MG63 (cell line): ENCODE measurements at places on chromosomes 13 and 19.

DNA sequence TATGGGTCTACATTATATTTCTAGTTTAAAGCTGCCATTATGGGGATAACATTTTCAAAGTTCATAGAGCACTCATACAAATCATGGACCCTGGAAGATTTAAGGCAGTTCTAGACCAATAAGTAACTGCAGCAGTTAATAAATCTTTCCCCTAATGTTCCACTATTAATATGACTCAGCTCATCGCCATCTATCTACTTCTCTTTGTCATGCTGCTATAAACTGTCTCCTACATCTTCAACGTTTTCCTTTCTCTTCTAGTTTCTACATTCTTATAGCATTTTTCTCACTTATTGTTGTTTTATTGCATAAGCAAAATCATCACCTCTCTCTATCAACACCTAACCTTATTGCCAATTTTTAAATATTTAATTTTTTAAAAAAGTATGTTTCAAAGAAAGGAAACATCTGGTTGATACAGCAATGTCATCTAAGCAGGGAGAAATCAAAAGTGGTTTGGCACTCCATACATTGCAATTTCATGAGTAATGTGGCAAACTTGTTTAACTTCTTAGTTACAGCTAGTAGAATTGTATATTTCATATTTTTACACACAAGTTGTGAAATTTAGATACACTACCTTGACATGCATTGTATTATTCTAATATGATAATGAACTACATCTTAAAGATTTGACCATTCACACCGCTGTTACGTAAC is 1500.4 kb upstream of the MIR17HG start:
- DNase-seq = no peak

- no peak for DNase-seq
Observed at GRCh38 chr13:19573120-19573716, 11.9 kb upstream of the TPTE2 start.

DNA sequence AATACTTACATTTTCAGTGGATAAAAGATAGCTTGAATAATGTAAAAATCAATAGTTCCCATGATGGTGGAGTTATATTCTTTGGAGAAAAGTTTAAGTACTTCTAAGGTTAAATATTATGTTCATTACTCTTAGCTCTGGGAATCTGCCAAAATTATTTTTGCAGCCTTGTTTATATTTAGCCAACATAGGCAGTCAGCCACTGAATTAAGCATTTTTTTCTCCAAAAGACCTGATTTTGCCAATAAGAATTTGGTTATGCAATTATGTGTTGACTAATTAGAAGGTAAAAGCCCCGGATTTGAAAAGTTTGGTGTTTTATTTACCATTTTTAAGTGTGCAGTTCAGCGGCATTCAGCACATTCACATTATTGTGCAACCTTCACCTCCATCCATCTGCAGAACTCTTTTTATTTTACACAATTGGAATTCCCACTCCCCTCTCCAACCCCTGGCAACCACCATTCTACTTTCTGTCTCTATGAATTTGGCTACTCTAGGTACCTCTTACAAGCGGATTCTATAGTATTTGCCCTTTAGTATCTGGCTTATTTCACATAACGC is 90.1 kb upstream of the C1QTNF9B start:
- DNase-seq = no peak

GRCh38 chr13:27113436-27113835 is 58.2 kb downstream of the USP12 start:
- no peak for DNase-seq

DNA sequence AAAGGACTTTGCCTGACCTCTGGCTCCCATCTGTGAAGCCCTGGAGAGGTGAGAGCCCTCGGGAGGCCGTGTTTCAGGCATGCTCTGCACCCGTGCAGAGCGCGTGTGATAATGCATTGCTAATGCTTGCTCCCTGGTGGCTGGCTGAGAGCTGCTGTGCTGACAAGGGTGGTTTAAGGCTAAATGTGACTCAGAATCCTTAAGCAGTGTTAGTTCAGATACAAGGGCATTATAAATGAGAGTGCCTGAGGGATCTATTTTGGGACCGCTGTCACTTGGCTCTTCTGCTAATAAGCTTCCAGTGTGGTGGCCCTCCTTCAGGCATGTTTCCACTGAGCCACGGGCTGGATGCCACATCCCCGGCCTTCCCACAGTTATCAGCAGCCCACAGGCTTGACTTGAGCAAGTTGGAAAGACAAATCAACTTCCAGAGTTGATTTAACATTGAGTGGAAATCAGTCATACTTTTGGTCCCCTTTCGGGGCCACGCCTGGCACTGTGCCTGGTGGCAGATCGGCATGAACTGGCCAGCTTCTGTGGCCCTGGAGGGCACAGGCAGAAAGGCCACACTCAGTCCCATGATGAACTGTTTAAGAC is 17.0 kb downstream of the ALOX5AP start:
- DNase-seq = no peak

GRCh38 chr13:30832845-30833332 is 73.2 kb upstream of the MEDAG start:
- DNase-seq = peak; percentile 32

DNA sequence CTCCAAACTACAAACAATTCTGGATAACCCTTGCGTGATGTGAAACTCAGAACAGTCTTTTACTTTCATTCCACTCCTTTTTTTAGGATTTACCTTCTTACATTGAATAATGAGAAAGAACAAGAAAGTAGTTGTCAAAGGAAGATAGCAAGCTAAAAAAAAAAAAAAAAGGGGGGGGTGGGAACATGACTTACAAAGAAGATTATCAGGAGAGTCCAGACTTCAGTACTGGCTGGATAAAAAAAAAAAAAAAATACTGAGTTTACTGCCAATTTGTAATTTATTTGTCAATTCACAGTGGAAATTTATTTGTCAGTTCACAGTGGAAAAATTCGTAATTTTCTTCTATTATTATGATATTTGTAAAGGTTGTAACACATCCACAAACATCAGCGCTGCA is 792.4 kb upstream of the SLITRK5 start:
- DNase-seq = no peak

GRCh38 chr19:28294395-28294794 is 918.6 kb downstream of the UQCRFS1 start:
- DNase-seq = peak; percentile 61

DNA sequence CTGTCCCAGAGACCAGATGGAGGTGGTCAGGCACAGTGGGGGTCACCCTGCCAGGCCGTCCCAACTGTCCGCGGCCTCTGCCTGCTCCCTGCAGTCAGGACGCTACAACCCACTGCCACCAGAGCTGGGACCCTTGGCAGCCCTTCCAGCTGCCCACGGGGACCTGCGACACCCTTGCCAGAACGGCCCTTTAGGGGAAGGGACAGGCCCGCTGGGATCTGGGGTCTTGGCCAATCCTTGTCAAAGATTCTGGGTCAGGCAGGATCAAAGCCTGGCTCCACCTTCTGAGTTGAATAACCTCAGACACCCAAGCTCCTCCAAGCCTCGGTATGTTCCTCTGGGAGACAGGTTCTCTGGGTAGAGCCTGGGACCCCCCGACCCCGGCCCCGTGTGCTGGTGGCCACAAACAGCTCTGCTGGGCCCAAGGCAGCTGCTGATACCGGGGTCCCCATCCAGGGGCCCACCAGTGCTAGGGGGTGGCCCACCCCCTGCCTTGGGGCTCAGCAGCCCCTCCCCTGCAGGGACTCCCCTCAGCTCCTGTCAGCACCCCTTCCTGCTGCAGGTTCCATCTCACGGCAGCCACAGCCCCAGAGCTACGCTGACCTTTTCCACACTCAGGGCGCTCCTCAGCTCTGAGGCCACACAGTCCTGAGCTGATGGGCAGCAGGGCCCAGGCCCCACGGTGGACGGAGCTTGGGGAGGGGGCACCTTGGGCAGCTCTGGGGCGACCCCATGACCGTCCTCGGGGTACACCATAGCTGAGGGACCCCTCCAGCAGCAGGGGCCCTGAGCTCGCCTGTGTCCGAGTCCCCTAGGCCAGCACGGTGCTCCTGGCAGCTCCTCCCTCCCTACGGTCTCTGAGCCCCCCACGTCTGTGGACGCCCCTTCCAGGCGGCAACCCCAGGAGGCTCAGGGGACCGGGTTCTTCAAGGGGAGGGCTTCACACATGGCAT is 18.4 kb downstream of the SBNO2 start:
- no peak for DNase-seq

DNA sequence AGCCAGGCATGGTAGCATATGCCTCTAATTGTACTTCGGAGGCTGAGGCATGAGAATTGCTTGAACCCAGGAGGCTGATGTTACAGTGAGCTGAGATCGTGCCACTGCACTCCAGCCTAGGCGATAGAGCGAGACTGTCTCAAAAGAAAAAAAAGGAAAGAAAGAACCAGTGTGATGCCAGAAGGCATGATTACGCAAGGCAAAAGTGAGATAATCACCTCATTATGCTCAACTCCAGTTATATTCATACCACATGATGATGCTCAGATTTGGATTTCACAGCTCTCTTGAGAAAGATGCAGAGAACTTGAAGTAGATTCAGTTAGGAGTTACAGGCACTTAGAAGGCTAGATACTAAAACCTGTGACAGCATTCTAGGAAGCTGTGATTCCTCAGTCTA is 21.8 kb downstream of the RCBTB1 start:
- no peak for DNase-seq

GRCh38 chr13:43964698-43965458 is 85.2 kb downstream of the LACC1 start:
- DNase-seq = no peak

GRCh38 chr19:1648459-1648849 is 4.0 kb downstream of the TCF3 start:
- no peak for DNase-seq

GRCh38 chr19:9058905-9059667 is 27.8 kb upstream of the OR1M1 start:
- no peak for DNase-seq

GRCh38 chr19:42879613-42880012 is at the start of gene PSG1:
TSS of gene PSG1 (minus strand) at chr19:42879713. CDS start at chr19:42879581, 132 bp downstream.
- DNase-seq = no peak

DNA sequence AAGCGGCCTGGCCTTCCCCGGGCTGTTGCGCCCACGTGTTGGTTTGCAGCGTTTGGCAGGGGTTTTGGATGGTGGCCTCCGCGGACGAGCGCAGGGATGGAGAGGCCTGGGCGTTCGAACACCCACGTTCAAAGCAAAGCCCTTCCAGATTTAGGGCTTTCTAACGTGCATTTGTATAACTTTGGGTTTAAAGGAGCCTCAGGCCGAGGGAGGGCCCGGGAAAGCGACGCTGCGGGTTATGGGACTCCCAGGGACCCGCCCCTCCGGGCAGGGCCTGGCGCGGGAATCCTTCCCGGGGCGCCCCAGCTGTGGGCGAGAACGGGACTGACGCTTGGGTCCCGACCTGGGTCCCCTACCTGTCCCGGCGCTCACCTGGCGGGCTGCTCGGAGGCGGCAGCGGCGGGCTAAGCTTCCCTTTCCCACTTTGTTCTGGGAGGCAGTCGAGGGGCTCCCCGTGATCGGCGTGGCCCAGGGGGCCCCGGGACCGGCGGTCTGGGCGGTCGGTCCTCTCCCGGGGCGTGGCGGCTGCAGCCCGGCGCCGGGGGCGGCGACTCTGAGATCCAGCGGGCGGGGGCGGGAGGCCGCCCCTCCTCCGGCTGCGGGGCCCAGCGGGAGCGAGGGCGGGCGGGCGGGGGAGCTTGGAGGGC is at the start of gene FBXO17:
FBXO17 (minus strand) TSS at position 529 of the 647 bp plus-strand sequence. CDS start 25,423 bp downstream, outside the sequence.
- peak; percentile 87 for DNase-seq

DNA sequence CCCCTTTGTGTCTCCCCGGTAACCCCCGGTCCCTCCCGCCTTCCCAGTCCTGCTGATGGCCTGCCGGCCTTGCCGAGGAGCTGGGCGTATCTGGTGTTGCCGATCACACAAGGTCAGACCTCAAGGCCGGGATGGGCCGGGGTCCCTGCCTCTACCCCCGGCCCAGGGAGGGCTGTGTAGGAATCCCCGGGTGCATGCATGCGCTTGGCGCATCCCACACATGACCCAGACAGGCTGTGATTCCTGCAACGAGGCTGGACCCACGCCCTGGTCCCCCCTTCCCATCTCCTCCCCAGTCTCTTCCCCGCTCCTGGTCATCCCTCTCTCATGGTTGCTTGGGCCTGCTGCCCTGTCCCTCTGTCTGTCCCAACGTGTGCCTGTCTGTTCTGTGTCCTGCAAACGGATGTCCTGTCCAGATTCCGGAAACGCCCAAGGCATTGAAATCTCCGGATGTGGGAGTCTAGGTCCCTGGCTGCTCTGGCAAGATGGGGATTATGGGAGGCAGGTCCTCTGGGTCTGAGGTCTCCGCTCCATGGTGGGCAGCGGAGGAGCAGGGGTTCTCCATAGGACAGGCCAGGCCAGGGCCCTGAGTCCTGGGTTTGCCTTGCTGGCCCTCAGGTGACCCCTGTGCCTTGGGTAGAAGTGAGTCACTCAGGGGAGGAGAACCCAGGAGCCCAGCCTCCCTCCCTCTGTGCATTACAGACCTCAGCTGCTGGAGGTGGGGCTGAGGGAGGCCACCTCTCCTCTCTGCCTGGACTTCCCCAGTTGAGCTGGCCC is 1.6 kb downstream of the PKN1 start:
- DNase-seq = peak; percentile 82

GRCh38 chr13:82758044-82758443 is 1124.2 kb downstream of the SLITRK1 start:
- DNase-seq = no peak

- no peak for DNase-seq
Observed at GRCh38 chr13:68551701-68552522, 1321.8 kb upstream of the PCDH9 start.
